ENCODE measurements at places on chromosomes 6 and 20.

DNA sequence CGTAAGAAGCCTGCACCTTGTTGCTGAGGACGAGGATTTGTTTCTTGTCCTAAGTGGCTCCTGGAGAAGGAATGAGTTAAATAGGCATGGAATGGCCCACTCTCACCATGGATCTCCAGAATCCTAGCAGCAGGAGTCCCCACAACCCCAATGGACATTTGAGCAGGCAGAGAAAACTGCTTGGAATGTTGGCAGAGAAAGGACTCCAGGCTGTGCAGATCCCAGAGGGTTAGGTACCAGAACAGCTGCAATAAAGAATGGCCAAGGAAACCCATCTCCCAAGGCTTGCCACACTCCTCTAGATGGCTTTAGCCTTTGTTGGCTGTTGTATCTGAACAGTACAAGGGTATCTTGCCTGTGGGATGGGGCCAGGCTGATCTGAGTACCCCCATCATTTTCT lies 1415.7 kb upstream of the ADGRB3 start:
- no peak for DNase-seq

DNA sequence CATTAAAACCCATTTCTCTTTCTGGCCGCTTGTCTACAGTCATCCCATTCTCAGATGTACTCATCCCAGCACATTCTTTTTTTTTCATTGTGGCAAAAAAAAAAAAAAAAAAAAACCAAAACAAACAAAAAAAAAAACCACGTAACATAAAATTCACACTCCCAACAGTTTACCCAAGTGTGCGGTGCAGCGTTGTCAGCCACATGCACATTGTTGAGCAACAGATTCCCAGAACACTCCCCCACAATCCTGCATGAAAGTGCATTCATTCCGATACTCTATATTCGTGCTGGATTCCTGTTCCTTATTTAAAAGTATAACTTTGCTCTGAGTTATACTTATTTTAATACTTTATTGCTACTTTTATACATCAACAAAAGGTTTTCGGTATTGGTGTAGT lies 96.0 kb downstream of the SASH1 start:
- no peak for DNase-seq

GRCh38 chr6:105900125-105900937 lies 185.8 kb upstream of the PRDM1 start:
- peak; percentile 58 for DNase-seq

- no peak for DNase-seq
These were observed 612.3 kb upstream of the BTBD3 start for GRCh38 chr20:11305406-11305805.

DNA sequence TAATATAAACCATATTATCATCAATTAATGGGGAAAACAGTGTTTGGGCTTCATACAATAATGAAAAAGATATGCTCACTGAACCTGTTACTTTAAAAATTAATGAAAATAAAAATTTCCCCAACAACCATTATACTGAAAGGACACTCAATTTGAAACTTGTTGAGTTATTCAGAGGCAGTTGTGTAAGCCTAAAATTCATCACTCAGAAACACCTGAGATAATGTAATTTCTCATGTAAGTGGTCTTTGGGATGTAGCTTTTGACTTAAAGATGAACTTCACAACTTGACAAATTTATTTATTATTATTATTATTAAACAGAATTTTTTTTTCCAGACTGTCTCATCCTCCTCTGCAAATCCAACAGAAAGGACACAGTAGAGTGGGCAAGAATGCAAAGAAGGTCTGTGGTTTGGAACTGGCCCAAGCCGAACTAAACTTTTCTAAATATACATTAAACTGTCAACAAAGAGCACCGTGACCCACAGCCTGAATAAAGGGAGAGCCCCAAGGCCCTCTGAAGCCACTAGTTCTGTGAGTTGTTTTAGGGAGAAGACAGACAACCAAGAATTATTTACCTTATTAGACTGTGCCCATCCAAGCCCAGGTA lies 32.2 kb upstream of the HEY2 start:
- no peak for DNase-seq

GRCh38 chr6:2264932-2265331 lies 19.5 kb upstream of the GMDS start:
- DNase-seq, result no peak

DNA sequence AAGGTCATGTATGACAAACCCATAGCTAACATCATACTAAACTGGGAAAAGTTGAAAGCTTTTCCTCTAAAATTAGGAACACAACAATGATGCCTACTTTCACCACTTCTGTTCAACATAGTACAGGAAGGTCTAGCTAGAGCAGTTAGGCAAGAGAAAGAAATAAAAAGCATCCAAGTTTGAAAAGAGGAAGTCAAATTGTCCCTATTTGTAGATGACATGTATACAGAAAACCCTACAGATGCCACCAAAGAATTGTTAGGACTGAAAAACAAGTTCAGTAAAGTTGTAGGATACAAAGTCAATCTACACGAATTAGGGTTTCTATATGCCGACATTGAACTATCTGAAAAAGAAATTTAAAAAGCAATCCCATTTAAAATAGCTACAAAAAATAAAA lies 89.4 kb upstream of the GLP1R start:
- DNase-seq, result no peak

- no peak for DNase-seq
These were observed 951.9 kb upstream of the FLRT3 start for GRCh38 chr20:15289337-15289736.

- DNase-seq, result peak; percentile 24
These were observed 81.9 kb upstream of the CCDC28A start for GRCh38 chr6:138691595-138692057.

DNA sequence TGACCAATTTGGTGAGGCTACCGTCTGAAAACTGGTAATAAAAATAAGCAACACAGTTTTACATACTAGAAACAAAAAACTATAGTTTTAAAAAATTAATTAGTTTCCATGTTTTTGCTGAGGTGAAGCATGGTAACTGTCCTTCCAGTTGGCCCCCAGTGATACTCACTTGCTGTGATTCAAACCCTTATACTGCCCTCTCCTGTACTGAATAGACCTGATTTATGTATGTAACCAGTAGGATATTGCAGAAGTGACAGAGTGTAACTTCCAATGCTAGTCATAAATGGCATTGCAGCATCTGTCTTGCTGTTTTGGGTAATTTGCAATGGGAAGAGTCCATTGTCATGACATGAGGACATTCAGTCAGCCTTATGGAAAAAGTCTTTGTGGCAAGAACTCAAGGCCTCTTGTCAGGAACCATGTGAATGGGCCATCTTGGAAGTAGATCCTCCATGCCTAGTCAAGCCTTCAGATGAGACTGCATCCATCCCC lies 8.9 kb upstream of the CHD6 start:
- no peak for DNase-seq

GRCh38 chr6:139452148-139452876 lies 77.9 kb upstream of the CITED2 start:
- no peak for DNase-seq

DNA sequence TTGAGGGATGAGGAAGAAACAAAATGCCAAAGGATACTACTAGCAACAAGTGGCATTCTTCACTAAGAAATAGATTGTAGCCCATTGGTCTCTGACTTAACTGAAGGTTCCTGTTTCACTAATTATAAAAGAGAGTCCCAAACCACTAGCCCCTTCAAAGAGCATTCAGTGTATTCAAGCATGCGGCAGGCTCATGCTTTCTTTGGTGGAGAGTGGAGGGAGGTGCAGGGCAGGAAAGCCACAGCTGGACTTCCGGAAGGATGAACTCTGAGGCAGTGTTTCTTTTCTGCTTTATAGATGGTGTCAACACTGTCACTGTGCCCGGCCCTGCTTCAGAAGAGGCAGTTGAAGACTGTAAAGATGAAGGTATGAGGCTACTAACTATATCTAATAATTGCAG lies 636.1 kb downstream of the KIF16B start:
- no peak for DNase-seq

DNA sequence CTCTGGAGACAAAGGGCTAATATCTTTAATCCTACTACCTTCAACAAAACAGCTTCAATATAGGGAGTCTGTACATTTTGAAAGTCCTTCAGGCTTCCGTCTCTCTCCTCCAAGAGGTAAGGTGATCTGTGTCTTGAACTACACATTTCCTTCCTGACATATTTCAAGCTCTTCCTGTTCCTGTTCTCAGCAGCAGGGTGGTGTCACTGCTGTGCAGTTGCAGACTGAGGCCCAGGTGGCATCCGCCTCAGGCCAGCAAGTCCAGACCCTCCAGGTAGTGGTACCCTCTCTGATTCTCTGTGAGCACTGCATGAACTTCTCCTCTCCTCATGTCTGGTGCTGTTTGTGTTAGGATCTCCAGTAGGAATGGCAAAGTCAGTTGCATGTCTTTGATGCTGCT lies 7.8 kb downstream of the NFYA start:
- DNase-seq, result no peak

DNA sequence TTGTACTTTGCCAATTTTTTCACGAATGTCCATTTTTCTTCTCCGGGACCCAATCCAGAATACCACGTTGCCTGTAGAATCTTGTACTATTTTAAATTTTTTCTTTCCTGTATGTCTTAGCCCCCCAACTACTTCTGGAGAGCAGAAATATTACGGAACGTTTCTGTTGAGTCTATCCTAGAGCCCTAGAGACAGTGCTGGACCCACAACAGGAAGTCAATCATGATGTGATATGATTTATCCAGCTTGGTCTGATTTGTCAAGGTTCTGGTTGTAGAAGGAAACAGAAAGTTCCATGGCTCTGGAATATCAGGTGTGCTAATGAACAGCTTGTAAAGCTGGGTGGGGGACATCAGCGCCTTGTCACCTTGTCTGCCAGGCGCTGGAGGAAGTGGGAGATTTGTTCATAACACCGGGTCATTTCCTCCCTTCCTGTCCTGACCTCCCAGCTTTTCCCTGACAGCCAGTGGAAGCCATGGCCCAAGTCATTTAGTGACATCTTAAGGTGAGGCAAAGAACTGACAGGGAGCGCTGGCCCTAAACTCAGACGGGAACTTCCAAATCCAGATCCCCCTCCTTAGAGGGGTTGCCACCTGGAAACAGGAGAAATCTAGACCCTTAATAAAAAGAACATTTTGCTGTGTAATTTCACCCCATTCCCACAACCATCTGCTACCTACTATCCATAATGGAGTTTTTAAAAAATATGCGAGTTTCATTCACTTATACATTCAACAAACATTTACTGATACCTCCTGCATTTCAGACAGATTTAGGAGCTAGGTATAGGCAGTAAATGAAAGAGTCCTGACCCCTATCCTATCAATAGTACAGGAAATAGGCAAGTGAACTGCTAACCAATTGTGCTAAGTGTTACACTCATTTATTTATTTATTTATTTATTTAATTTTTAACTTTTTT lies 130.5 kb downstream of the ZFP64 start:
- no peak for DNase-seq

GRCh38 chr20:25340380-25340779 lies 50.3 kb downstream of the ABHD12 start:
- DNase-seq, result no peak

- no peak for DNase-seq
These were observed 60.5 kb upstream of the SAMD5 start for GRCh38 chr6:147447835-147448611.

GRCh38 chr6:6105472-6106036 lies 98.8 kb upstream of the NRN1 start:
- DNase-seq, result no peak

- DNase-seq, result no peak
These were observed 990.9 kb upstream of the GJE1 start for GRCh38 chr6:141141870-141142269.

DNA sequence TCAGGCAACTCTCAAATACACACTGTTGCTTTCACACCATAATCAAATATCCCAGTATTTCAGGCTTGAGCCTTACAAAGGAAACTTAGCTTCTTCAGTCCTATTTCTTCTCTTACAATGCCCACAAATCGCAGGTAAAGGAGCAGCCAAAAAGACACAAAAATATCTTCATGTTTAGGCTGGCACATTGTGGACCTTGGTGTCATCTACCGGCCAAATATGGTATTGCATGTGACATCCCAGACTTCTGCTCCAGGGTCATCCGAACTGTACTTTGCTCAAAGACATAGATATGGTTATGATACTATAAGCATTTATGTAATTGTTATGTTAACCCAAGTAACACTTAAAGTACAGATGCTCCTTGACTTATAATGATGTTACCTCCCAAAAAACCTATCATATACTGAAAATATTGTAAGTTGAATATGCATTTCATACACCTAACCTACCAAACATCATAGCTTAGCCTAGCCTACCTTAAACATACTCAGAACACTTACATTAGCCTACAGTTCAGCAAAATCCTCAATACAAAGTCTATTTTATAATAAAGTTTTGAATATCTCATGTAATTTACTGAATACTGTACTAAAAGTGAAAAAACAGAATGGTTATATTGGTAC lies 4.6 kb downstream of the OR2H2 start:
- peak; percentile 16 for DNase-seq

Data from AG09319 (cell line).